ENCODE measurements at places on chromosomes 1 and 21. TPM values are rescaled to one million over a fixed set of nuclear protein-coding genes. Genes with fewer than 3 reads are reported as not detected.

DNA sequence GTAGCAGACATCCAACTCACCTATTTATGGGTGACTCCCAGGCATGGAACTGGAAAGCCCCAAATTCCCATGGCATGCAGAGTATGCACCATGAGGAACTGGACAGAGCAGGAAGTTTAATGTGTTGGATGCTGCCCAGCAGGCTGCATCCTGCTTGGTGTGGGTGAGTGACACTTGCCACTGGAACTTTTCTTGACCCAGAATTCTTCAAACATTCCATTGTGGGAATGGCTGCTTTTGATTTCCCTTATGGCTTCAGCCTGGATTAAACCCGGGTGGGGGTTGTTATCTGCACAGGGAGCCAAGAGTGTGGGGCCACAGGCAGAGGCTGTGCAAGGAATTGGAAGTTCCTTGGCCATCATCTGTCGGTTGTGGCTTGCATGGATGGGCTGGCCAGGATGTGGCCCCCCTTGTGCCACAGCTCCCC is 26.9 kb upstream of the BACE2 start:
- DNase-seq: no peak

GRCh38 chr1:245752561-245752960 is 597.8 kb downstream of the KIF26B start:
- no peak for DNase-seq

GRCh38 chr1:209870151-209870831 is 42.5 kb downstream of the UTP25 start:
- no peak for DNase-seq

DNA sequence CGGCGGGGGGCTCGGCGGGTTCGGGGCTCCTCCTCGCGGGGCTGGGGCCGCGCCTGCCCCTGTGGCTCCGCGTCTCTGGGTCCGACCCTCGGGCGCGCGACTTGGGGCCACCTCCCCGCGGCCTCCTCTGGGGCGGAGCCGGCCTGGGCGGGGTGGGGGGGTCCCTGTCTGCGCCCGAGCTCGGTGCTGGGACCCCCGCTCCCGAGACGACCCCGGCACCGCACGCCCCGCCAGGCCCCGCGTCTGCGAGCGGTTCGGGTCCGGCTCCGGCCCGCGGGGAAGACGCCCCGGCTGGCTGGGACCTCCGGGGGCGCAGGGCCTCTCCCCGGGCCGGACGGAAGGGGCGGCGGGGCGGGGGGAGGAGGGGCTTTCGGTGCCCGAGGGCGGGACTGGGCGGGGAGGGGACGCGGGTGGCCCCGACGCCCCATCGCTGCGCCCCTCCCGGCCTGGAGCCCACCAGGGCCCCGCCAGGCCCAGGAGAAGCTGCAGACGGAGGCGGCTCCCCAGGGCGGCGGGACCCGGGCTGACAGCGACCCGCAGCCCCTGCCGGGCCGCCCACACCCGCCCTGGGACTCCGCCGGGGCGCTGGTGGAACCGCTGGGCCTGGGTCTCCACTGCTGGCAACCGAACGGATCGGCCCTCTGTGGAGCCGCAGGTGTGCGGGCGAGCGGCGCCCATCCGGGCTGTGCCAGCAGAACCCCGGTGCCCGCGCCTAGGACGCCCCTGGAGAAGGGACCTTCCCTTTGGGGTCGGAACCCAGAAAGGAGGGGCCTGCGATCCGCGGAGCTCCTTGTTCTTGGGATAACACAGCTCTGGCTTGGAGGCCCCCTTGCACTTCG is 610 bp downstream of the COL6A2 start:
- no peak for DNase-seq

GRCh38 chr1:60430375-60430774 is 356.8 kb upstream of the C1orf87 start:
- no peak for DNase-seq

- no peak for DNase-seq
Measured at GRCh38 chr1:164703463-164703862, 144.5 kb downstream of the PBX1 start.

DNA sequence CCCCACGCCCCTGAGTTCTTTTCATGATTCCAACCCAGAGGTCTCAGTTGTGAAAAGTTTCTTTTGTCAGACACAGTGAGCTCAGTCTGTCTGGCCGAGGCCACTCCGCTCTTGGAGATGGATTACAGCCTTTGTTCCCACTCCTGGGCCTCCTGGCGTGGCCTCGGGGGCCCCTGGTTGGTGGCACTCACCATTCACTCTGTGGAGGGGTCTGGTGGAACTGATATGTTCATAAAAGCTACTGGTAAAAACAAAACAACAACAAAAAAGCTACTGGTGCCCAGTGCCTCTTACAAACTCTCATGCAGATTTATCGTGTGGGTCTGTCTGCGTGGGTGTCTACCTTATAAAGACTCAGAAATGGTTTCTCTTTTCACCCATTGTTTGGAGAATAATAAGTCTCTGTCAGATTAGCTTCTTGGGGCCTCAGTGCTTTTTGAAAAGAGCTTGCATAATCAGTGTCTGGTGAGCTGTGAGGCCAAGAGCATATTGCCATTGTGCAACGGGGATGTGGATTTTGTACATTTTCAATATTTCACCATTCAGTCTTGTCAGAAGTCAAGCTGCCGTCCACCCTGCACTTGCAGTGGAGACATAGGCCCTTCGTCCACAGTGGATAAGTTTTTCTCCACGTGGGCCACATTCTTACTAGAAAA is 86.7 kb downstream of the GALNT2 start:
- DNase-seq: no peak

DNA sequence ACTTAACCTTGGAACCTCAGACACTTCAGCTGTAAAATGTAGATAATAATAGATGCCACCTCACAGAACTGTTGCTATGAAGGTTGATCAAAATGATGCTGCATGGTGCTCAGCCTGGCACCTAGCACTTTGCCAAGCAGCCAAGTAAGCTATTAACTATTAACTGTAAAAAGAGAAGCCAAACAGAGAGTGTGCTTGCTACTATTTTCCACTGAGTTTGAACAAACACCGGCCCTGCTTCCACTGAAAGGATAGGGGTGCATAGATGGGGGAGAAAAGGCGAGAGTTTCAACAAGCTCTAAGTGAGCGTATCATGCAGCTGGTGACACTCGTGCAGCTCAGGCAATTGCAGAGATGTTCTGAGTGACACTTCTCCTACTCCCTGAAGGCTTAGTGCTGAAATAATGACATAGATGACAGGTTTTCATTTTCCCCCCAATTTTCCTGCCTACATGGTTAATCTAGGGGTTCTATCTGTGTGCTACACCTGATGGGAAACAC is 78.2 kb downstream of the GPR88 start:
- DNase-seq: no peak

GRCh38 chr1:179031855-179032513 is 6.3 kb downstream of the FAM20B start:
- no peak for DNase-seq

GRCh38 chr1:186492531-186493291 is 31.8 kb upstream of the PDC start:
- DNase-seq: no peak

DNA sequence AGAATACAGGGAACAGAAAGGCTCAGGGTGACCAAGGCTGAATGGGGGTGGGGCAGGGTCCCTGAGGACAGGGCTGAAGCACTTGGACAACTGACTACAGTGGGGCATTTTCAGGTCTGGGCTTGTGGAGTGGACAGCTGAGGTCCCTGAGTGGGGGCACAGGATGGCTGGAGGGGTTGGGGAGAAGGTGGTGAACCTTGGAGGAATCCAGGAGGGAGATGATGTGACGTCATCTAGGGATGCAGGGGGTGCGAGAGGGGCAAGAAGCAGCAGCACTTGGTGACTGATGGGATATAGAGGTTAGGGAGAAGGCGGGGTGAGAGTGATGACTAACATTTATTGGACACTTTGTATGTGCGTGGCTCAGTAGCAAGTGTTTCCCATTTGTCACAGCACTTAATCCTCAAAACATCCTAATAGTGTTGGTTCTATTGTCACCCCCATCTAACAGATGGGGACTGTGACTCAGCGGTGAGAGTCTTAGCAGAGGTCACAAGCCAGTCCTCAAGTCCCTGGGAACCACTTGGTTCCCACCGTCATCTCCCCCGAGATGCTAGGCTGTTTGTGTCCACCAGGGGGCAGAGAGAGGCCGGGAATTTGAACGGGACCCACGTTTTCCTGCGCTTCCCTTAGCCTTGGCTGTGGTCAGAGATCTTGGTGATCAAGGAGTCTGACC is 27.9 kb upstream of the BMP8B start:
- DNase-seq: no peak

DNA sequence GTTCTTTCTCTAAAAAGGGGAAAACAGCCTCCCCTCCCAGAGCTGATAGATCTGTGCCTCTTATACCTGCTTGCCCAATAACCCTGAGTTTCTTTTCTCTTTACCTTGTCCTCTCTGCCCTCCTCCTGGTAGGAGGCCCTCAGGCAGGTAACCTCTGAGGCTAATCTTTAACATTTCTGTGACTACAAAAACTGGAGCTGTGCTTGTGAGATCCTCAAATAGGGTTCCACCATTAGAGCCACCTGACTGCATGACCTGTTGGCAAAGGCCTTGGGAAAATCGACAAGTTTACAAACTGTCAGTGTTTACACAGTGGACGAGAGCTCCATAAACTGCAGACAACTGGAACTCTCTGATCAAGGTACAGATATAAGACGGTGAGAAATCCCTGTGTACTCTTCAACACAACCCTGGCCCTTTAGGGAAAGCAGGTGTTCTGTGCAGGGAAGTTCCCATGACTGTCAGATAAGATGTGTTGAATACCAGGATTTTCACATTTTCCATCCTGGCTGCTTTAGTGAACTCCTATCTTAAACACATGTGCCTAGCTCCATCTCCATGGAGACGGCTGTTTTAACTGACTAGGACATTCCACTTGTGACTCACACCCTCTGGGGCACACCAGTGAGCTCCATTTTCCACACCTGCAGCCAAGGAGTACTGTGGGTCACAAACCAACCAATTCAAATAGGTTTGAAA is 38.3 kb downstream of the ECE1 start:
- no peak for DNase-seq

GRCh38 chr1:85464497-85465098 is 361 bp downstream of the DDAH1 start:
- no peak for DNase-seq

- no peak for DNase-seq
Measured at GRCh38 chr1:179121159-179121938, 39.5 kb downstream of the TOR3A start.

DNA sequence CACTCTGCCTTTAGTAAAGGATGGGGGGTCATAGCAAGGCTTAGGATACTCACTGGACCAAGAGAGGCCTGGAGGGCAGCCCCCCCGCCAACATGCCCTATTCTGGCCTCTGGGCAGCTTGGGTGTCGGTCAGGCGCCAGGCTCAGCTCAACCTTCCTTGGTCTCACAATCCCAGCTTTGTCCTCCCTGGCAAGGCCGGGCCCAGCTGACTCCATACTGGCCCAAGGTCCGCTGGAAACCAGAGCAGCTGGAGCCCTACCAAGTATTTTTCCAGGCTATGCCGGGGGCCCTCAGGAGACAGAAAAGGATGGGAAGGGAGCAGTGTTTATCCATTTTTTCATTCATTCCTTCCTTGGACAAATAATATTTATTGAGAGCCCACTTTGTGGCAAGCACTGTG is 6.2 kb downstream of the FBXO2 start:
- DNase-seq: no peak

- no peak for DNase-seq
Measured at GRCh38 chr1:15684468-15685291, 560 bp downstream of the PLEKHM2 start.

- no peak for DNase-seq
Measured at GRCh38 chr1:25641329-25641725, 24.7 kb downstream of the MAN1C1 start.

DNA sequence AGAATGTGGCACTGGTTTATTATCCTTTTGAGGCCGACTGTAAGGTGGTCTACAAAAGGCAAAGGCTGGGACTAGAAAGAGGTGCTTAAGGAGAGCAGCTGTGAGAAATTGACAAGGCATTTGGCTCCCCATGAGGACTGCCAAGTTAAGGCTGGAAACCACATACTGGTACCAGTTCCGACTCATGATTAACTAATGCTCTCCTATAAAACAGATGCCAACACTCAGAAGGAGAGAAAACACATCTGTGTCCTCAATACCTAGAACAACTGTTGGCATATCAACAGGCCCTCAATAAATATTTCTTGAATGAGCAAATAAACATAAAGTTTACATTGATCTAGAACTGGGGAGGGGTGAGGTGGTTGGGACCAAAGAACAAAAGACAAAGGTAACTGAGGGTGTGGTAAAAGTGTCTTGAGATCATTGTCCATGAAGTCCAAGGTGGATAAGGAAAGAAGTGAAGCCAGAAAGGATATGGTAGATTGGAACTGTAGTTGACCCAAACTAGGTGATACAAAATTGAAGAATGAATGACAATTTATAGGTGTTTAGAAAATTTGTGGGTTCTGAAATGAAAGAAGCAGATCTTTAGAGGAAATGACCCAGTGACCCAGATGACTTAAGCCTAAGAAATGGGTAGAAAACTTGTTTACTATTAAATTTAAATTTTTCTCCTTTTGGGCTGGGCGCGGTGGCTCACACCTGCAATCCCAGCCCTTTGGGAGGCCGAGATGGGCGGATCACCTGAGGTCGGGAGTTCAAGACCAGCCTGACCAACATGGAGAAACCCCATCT is 16.9 kb upstream of the MCL1 start:
- DNase-seq: no peak

GRCh38 chr1:230621324-230622030 is 20.8 kb upstream of the COG2 start:
- DNase-seq: no peak

DNA sequence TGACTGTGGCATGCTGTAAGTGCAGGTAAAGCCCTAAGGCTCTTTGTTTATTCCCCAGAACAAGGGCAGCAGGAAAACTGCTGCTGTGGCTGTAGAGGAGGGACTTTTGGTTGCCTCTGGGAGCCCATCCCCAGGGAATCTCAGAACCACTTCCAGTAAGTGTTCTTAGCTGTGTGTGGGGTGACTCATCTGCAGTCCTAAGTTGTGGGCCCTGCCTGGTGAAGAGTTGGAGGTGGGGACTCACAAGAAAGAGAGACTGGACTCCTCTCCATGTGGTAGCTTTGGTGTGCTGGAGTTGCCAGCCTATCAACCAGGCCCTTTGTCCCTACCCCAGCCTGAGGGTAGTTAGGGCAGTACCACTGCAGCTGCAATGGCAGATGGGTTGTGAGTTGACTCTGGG is 24.0 kb upstream of the DENND1B start:
- no peak for DNase-seq

- DNase-seq: no peak
Measured at GRCh38 chr1:112247961-112248360, 148.1 kb upstream of the CTTNBP2NL start.

- DNase-seq: no peak
Measured at GRCh38 chr1:10730985-10731384, 65.5 kb downstream of the CASZ1 start.

The TFF2 gene
- polyA plus RNA-seq: not detected

The CLCA4 gene
- not detected for polyA plus RNA-seq

The ABCA4 gene
- 13.2 TPM for polyA plus RNA-seq

The DRAXIN gene
- 1.2 TPM for polyA plus RNA-seq

The RAB25 gene
- polyA plus RNA-seq: 55.1 TPM

The HSPA6 gene
- polyA plus RNA-seq: 0.33 TPM

The SLC9C2 gene
- polyA plus RNA-seq: 0.18 TPM

The HES3 gene
- polyA plus RNA-seq: not detected

The SERTAD4 gene
- 3.2 TPM for polyA plus RNA-seq

The HMGCS2 gene
- 112 TPM for polyA plus RNA-seq
